ENCODE measurements at places on chromosomes 7 and 10. TPM values are rescaled to one million over a fixed set of nuclear protein-coding genes. Genes with fewer than 3 reads are reported as not detected.

The TUBB8 gene
- total RNA-seq = 0.67 TPM

The SPDYE1 gene
- total RNA-seq = not detected

The AGR2 gene
- total RNA-seq = 4.6 TPM

The SLC16A12 gene
- 3.1 TPM for total RNA-seq

The CADPS2 gene
- total RNA-seq = 2.3 TPM

The PRF1 gene
- 0.13 TPM for total RNA-seq

The MMP21 gene
- 0.23 TPM for total RNA-seq

The OR6V1 gene
- not detected for total RNA-seq

The DDC gene
- total RNA-seq = not detected

The MPP7 gene
- total RNA-seq = 10.6 TPM

DNA sequence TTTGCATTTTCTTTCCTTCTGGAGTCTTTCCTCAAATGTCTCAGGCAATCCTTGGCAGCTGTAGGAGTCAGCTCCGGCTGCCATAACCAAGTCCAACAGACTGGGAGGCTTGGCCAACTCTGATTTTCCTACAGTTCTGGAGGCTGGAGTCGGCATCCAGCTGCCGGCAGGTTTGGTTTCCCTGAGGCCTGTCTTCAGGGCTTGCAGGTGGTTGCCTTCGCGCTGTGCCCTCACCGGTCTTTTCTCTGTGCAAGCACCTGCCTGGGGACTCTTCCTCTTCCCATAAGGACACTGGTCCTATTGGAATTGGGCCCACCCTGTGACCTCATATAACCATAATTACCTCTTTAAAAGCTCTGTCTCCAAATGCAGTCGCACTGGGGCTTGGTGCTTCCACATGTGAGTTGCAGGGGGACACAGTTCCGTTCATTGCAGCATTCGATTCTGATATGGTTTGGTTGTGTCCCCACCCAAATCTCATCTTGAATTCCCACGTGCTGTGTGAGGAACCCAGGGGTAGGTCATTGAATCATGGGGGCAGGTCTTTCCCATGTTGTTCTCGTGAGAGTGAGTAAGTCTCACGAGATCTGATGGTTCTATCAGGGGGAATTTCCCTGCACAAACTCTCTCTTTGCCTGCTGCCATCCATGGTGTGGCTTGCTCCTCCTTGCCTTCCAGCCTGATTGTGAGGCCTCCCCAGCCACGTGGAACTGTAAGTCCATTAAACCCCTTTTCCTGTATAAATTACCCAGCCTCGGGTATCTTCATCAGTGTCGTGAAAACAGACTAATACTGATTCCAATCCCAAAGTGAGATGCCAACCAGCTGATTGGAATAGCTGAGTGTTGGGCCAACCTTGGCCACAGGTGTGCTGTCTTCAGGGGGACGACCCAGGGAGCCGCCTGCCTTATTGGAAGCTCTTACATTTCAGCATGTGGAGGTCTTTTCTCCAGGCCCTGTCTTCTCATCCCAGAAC lies 7.9 kb downstream of the GALNTL5 start:
- no peak for DNase-seq

DNA sequence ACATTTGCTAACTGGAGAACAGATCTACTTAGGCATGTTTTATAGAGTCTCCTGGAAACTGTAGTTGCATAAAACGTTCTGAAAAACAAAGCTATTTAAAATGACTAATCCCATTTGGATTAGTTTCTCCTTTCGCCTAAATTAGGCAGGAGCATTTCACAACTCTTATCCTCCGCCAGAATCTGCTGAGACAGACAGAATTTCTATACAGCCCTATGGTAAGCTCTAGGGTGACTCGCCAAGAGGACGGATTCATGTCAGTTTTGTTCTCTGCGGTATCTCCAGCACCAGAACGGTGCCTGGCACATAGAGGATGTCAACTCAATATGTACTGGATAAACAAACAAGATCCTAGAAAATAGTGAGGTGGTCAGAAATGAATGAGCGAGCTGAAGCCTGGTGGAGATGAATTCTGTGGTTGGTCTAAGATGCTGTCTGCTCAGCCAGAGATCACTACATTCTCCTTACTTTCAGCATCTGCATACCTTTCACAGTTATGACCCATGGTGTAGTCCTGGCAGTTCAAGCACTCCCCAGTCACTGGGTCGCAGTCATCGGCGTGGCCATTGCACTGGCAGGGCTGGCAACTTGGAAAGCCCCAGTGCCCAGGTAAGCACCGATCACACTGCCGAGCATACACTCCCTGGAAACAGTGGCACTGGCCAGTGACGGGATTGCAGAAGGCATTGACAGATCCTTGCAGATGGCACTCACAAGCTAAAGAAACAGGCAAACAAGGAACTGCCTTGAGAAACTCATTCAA lies 44.0 kb downstream of the LAMB1 start:
- no peak for DNase-seq

- no peak for DNase-seq
These were observed 1270.2 kb upstream of the SORCS1 start for GRCh38 chr10:108434559-108435252.

GRCh38 chr7:130971297-130971696 lies 237.3 kb upstream of the KLF14 start:
- DNase-seq = no peak

- DNase-seq = no peak
These were observed 147.3 kb downstream of the MGMT start for GRCh38 chr10:129614341-129614740.

- no peak for DNase-seq
These were observed 152.5 kb upstream of the YAE1 start for GRCh38 chr7:39413636-39414223.

DNA sequence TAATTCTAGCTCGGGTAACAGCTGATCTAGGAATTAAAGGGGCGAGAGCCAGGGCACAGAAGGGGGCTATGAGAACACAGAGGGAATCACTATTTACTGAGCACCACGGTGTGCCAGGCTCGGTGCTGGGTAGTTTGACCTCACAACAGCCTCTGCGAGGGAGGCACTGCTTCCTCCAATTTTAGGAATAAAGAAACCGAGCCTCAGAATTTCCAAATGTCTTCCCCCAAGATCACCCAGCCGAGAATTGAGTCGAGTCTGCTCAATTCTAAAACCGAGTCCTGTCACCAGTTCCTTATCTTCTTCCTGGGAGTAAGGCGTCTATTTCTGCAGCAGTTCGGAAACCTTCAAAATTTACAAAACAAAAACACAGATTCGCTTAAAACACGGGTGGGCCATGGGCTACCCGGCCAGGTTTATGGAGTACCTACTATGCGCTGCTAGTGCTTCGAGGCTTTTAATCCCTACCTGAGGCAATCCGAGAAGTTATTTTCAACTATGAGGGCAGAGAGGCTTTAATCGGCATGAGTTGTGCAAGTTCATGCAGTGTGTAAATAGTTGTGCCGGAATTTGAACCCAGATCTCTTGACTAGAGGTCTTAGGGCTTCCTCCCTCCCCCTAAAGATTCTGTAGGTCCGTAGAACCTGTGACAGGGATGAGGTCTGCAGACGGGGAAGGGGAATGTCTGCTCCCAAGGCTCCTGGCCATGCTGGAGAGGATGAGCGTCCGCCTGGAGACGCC lies 872 bp upstream of the HMX2 start:
- no peak for DNase-seq

GRCh38 chr10:125151553-125152449 lies 8.6 kb downstream of the CTBP2 start:
- no peak for DNase-seq

GRCh38 chr10:78450239-78450638 lies 416.6 kb downstream of the RPS24 start:
- no peak for DNase-seq

- DNase-seq = no peak
These were observed 4.6 kb upstream of the RADIL start for GRCh38 chr7:4888161-4888560.

DNA sequence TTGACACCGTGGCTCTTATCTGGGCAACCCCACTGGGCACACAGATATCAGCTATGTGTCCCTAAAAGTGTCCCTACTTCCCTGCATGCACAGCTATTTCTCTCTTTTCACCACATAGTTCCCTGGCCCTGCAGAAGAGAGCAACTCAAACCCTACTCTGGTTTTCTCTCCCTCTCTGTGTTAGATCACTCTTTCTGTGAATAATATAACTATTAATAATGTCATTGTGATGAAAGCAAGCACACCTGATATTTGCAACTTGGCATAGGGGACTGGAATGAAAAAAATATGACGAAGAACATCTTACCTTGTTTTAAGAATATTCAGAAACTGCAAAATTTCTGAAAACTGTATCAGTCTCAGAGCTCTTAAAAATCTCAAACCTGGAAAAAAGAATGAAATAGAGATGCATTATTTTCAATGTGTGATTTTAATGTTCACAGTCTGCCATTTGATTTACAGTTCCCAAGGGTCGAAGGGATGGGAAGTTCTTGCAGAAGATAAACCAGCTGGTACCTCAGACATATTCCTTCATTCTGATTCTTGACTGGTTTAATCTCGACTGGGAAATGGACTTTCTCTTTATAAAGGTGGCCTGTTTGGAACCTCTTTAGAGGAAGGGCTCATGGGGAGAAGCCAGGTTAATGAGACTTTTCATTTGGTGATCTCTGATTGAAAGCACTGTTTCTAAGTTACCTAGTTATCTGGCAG lies 516.8 kb downstream of the KCNMA1 start:
- no peak for DNase-seq

DNA sequence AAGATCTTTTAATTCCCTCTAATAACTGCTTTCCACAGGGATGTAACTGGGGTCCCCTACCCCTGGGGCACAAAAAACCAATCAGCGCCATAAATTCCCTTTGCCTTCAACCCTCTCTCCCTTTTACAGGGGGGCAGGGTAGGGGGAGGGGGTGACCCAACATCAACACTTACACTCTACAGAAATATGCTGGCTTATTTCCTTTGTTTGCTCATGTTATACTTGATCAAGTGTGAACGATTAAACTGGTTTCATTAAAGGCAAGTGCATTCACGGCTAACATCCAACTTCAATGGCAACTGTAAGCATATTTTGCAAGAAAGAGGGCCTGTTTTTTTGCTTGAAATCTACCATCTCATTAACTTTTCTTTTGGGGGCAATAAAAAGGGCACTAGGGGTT lies 2.9 kb downstream of the CTBP2 start:
- no peak for DNase-seq

DNA sequence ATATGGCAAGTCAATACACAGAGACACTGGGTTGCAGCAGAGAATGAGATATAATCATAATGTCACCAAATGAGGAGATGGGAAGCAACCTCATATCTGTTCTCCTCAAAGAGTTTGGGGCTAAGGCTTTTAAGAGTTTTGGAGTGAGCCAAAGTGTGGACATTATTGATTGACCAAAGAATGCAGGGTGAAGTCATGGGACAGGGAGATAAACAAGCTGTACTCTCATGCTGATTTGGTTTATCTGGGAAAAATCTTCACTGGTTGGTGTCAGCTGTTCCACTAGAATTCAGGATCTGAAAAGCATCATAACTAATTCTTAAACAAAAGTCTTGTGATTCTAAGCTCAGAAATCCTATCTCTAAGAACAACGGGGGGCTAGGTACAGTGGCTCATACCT lies 585.9 kb upstream of the NRP1 start:
- no peak for DNase-seq

GRCh38 chr10:111129363-111129762 lies 52.5 kb downstream of the ADRA2A start:
- no peak for DNase-seq

GRCh38 chr10:6185039-6185716 lies 17.6 kb upstream of the PFKFB3 start:
- no peak for DNase-seq

DNA sequence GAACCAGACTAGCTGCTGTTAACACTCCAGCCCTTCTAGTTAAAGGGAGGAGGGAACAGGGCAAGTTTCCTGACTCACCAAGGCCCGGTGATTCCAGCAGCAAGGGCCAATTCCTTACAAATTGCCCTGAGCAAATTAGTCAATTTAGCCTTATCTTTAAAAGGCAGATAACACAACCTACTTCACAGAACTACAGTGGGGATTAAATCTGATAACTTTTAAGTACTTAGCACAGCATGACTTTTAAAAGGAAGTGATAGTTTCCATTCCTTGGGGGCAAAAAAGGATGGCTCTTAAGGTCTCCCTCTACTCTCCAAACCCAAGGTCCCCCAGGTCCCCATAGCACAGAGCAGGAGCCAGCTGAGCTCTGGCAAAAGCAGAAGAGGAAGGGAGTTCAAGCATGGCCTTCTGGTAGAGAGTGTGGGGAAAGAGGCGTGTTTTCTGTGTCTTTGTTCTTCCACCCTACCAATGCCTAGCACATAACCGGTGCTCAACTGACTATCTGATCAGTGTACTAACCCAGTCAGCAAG lies 4.0 kb downstream of the CDCA7L start:
- no peak for DNase-seq

DNA sequence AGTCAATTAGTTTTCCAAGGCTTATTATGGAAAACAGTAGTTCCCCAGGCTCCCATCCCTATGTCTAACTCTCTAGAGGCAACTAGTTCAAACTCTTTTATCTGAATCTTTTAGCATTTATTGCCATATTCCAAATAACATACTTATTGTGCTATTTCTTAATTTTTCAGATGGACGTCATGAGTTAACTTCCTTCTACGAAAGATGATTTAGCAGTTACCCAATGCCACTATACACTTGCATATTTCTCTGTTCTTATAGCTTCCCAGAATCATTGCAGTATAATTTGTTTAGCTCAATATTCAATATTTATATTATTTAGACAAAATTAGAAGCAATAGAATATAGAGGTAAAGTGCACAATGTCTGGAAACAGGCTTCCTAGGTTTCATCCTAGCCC lies 52.8 kb downstream of the REEP3 start:
- DNase-seq = no peak

- DNase-seq = no peak
These were observed 11.6 kb downstream of the GNG11 start for GRCh38 chr7:93933156-93933555.
